AG09309 (cell line): ENCODE measurements at places on chromosomes 1 and 21.

DNA sequence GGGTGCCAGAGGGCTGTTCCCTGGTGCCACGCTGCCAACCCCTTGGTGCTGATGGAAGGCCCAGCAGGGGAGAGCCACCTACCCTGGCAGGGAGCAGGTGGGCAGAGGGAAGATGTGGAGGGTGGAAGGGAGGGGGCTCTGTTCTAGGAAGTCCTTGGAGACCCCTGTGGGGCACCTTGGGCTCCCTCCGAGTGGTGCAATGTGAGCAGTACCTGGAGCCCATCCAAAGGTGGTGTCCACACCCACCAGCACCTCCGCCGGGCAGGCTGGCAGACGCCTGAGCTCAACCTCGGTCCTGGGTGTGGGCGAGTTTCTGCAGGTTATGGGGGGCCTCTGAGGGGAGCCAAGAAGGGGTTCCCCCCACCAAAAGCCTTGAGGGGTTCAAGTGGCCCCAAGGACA is 11.3 kb upstream of the DNMT3L start:
- no peak for DNase-seq

DNA sequence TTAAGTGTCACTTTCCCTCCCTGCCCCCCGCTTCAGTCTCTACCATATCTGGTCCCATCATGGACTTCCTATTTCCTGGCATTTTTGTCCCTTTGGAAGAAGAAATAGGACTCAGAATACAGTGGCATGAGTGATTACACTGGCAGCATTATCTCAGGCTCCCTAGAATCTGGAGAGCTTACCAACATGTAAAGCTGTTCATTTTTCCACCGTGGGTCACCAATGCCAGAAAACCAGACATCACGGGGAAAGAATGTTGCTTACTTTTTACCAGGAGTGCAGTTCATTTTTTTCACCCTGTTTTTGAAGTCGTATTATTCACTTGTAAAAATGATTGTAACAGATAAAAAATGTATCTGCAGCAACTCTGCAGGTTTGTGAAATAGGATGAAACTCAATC is 44.8 kb downstream of the BACH1 start:
- DNase-seq: no peak

DNA sequence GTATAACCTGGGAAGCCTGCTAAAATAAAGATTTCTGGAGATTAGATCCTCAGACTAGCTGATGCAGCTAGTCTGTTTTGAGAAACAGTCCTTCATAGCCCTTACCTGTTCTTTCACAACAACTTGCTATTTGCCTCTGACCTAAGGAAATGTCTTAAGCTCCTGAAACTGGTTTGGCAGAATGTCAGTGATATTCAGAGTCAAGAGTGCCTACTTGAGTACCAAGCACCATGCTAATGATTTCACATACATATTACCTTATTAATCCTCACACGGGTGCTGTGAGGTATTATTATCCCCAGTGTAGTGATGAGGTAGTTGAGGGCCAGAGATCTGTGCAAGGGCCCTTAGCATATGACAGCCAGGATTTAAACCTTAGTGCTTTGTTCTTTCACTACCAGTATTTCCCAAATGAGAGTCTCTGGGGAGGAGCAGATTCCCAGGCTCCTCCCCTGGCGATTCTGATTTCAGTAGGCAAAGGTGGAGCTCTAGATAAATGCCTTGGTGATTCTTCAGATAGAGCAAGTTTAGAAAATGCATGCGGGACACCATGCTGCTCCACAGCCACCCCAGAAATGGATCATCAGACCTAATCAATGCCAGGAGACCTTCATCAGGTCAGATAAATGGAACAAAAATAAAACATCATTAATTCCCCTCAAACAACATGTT is 47.4 kb upstream of the WNT2B start:
- DNase-seq: no peak

- DNase-seq: no peak
These were observed 25.1 kb downstream of the C2CD2 start for GRCh38 chr21:41928621-41929220.
